Brain (organoid and tissue), 16 donors: ENCODE measurements at places on chromosomes 4 and X.

- no peak for DNase-seq
Observed at GRCh38 chrX:38669428-38669827, 108.1 kb downstream of the TSPAN7 start.

GRCh38 chrX:30275498-30275897 is 28.6 kb downstream of the MAGEB1 start:
- peak; percentile 11 for DNase-seq

DNA sequence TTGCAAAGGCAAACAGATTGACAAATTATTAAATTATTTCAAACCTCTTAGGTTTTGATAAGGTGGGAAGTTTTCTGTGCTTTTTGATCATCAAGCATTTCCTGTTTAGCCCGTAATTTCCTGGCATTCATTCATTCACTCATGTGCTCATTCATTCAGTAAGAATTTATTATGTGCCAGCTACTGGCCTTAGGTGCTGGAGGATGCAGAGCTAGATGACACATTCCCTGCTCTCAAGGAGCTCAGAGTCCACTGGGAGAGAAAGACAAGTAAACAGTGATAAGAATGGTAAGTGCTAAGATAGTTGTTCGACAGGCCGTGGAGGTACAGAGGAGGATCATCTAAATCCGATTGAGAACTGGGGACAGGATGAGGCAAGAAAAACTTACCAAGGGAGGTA is 153.0 kb downstream of the DCTD start:
- no peak for DNase-seq

DNA sequence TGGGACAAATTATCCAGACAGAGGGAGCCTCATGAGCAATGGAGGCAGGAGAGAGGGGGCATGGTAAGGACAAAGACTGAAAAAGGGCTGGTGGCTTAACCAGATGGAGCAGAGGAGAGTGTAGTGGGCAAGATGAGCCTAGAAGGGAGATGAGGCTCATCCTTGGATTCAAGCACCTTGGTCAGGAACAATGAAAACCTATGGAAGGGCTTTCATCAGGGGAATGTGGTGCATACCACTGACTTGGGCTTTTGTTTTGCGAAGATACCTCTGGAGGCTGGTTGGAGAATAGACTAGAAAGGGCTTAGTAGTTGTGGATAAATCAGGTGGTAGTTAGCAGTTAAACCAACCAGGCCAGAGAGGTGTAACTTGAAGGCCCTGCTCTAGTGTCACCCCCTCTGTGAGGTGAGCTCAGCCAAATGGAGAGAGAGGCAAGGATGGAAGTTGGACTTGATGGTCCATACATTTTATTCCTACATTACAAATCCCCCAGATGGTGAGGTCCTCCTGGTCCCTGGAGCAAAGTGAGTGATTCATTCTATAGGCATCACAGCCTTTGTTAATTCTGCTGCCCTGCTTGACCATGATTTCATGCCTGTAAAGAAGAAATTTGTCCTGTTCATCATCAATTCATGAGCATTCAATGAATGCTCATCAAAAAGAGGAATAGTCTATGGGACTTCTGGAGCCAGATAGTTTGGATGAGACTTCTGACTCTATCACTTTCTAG is 264.8 kb upstream of the IGFBP7 start:
- DNase-seq = no peak

DNA sequence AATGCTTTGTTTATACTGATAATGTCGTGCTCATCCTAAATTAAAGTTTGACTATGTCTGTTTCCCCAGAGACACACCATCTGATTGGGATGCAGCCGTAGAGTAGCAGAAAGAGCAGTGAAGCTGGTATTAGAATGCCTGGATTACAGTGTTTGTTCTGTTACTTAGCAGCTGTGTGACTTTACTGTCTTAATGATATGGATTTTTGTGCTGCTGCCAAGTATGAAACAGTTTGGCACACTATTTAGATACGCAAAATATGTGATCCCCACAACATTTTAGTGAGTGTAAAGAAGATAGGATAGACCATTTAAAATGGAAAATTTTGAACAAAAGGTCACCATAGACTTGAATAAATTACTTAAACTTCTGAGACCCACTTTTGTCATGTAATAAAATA is 1.2 kb upstream of the CHIC1 start:
- DNase-seq = peak; percentile 4
